ENCODE measurements at places on chromosomes 7 and 10. TPM values are rescaled to one million over a fixed set of nuclear protein-coding genes. Genes with fewer than 3 reads are reported as not detected.

Gene IFIT2
- 31.7 TPM for total RNA-seq

Gene LIPN
- total RNA-seq = not detected

Gene EIF5AL1
- total RNA-seq = 0.07 TPM

Gene BRAT1
- 31.3 TPM for total RNA-seq

Gene MACROH2A2
- 5.2 TPM for total RNA-seq

Gene PDE1C
- 9.9 TPM for total RNA-seq

Gene HHEX
- total RNA-seq = 21.9 TPM

Gene CSTF2T
- 10.5 TPM for total RNA-seq

Gene EN2
- not detected for total RNA-seq

Gene ACHE
- total RNA-seq = 2.2 TPM

Gene DLG5
- 14.6 TPM for total RNA-seq

Gene NPSR1
- total RNA-seq = not detected

Gene CARD11
- 2.8 TPM for total RNA-seq

Gene HOXA7
- 3.3 TPM for total RNA-seq

Gene RAMP3
- total RNA-seq = 33.5 TPM

Gene KIF11
- total RNA-seq = 2.4 TPM

Gene TFR2
- 2.1 TPM for total RNA-seq
